ENCODE measurements at places on chromosomes 4 and X.

GRCh38 chr4:137359691-137360315 is 172.5 kb downstream of the PCDH18 start:
- no peak for DNase-seq

- peak; percentile 71 for DNase-seq
These were observed 85.5 kb downstream of the STARD8 start for GRCh38 chrX:68732906-68733493.

DNA sequence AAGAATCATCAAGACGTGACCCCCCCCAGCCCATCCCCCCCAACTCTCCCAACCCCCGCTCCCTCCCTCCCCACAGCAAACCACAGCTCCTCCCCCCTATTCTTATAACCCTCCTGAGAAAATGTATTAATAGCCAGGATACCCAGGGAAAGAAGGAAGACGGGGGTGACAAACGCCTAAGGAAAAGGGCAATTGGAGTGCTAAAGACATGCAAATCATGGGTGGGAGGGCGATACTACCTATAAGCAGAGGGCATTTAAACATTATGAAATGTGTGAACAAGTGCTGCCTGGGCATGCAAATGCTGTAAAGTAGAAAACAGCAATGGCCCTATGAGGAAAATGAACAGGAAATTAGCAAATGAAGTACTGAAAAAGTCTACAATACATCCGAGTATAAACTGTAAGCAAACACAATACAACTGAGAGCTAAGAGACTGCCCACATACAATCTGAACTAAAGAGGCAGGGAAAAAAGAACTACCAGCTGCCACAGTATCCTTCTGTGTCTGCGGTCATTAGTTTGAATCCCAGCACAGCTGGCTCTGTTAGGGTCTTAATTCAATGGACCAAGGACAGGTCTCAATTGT is 2.4 kb downstream of the CXXC4 start:
- peak; percentile 46 for DNase-seq

DNA sequence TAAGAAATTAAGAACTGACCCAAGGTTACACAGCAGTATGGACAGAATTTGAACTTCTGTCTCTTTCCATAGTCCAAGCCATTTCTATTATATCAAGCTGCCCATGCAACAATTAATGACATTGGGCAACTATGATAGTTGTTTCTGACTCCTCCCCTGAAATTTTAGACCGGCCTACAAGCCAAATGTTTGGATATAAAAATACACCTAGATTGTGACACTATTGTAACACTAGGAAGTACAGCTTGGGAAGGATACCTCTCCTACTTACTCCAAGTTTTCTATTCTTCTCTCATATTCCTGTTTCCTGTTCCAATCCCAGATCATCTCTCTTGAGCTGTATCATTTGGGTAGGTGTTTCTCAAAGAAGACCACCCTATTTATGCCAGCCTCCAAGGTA is 43.5 kb downstream of the RCHY1 start:
- DNase-seq, result no peak

- no peak for DNase-seq
These were observed 574.6 kb downstream of the RAPGEF2 start for GRCh38 chr4:159677521-159677920.

- no peak for DNase-seq
These were observed 199.2 kb downstream of the EDA start for GRCh38 chrX:69815063-69815462.

GRCh38 chr4:70914000-70914399 is 11.8 kb downstream of the MOB1B start:
- no peak for DNase-seq

- DNase-seq, result no peak
These were observed 13.5 kb downstream of the MSANTD1 start for GRCh38 chr4:3262208-3263052.

DNA sequence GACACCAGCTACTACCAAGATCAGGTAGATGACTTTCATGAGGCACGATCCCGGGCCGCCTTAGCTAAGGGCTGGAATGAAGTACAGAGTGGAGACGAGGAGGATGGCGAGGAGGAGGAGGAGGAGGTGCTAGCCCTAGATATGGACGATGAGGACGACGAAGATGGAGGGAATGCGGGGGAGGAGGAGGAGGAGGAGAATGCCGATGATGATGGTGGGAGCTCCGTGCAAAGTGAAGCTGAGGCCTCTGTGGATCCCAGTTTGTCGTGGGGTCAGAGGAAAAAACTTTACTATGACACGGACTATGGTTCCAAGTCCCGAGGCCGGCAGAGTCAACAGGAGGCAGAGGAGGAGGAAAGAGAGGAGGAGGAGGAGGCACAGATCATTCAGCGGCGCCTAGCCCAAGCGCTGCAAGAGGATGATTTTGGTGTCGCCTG is 481 bp downstream of the UTP3 start:
- DNase-seq, result no peak

DNA sequence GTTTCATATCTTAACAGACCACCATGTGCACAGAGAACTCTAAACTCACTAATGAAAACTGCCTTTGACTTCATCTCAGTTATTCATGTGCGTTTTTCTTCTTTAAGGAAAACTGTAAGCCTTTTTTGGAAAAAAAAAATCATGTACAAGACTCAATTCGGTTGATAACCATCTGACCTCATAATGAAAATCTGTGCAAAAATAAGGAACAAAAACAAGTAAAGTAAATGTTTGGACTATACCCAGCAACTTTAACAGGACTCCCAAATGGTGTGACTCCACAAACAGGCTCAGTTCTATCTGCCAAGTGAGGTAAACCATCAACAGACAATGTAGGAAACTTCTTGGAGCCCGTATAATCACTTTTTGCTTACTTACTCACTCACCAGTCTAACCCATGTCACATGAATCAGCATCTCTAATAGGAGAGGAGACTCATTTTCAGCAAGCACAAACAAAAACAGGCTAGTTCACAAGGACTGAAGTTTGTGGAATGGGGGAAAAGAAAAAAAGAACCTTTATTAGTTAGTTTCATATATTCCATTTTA is 9.3 kb downstream of the APOO start:
- DNase-seq, result no peak

DNA sequence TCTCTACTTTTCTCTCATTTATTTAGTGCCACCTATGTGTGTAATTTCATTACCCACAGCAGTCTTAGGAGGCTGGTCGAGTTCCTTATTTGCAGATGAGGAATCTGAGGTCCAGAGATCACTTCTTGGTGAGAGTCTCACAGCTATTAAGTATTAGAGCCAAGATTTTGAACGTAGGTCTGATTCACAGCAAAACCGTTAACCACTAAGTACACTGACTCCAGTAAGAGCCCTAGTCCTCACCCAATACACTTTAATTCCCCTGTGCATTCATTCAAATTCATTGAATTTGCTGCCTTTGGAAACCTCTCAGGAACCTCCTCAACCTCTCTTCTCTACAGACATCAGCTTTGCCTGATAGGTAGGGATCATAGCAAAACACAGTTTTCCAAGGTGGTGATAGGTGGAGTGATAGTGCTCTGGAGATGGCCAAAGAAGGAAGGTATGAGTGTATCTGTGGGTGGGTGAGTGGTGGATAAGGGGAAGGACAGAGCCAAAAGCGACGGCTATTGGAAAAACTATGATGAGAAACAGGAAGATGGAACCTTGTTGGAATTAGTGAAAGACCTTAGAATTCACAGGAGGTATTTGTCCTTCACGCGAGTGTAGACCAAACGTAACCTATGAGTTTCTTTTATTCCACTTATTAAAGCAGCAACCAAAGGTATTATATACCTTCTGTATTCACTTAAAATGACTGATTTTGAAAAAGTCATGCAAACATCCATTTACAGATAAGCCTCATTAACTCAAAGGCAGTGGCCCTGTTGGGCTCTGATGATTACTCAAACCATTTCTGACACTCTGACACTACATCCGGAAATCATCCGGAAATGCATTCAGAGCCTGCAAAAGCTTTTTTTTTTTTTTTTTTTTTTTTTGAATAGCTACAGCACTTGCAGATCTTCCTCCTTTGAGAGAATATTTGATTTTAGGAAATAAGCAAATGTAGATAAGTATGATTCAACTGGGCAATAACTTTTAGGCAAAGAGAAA is 6.3 kb downstream of the FMR1 start:
- DNase-seq, result no peak

GRCh38 chr4:41106694-41107419 is 107.5 kb downstream of the APBB2 start:
- DNase-seq, result no peak

DNA sequence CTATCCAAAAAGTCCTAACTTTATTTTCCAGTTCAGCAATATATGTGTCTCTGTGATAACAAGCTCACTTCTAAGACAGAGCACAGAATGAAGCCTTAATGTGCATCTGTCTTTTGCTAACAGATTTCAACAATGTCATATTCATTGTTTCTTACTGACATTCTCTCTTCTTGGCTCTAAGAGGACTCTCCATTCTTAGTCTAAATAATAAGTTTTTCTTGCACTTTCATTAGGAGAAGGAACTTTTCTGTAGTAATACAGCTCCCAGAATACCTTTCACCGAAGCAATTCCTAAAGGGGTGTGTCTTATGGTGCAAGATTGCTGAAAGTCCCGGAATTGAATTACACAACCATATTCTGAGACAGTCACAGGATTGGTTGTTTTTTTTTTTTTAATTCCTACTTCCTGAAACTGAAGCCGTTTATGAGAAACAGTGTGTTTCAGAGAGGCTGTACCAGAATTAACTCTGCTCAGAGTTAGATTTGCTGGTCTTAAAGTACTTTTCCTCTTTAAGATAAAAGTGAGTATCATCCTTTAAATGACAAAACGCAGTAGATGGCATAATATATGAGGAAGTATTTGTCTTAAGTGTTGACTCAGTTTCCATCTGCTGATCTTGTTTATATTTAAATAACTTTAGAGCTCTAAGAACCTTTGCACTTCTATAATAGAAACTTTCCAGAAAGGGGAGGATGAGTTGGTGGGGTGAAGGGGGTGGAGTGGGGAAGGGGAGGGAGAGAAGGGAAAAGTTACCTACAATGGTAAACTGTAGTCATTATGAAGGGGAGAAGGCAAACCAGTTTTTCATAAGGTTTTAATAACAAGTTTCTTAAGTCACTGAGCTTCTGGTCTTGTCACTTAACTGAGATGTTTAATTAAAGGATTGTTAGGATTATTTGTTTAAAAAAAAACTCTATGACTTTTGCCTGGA is at the start of gene ALPK1:
ALPK1 (plus strand) TSS at position 421 of the 932 bp plus-strand sequence.
- DNase-seq, result peak; percentile 82

GRCh38 chr4:161564230-161564834 is 599.5 kb downstream of the FSTL5 start:
- no peak for DNase-seq

- no peak for DNase-seq
These were observed 1.7 kb downstream of the MAGEC3 start for GRCh38 chrX:141839856-141840255.

GRCh38 chr4:113637363-113637762 is 124.2 kb downstream of the CAMK2D start:
- no peak for DNase-seq

GRCh38 chr4:13642170-13642950 is 14.8 kb upstream of the BOD1L1 start:
- no peak for DNase-seq

- peak; percentile 6 for DNase-seq
These were observed 25.5 kb upstream of the RXFP1 start for GRCh38 chr4:158496030-158496741.

GRCh38 chr4:55125087-55125721 is at the start of gene KDR:
KDR (minus strand) TSS chr4:55125595; CDS start chr4:55125293, 302 bp downstream.
- DNase-seq, result peak; percentile 74

DNA sequence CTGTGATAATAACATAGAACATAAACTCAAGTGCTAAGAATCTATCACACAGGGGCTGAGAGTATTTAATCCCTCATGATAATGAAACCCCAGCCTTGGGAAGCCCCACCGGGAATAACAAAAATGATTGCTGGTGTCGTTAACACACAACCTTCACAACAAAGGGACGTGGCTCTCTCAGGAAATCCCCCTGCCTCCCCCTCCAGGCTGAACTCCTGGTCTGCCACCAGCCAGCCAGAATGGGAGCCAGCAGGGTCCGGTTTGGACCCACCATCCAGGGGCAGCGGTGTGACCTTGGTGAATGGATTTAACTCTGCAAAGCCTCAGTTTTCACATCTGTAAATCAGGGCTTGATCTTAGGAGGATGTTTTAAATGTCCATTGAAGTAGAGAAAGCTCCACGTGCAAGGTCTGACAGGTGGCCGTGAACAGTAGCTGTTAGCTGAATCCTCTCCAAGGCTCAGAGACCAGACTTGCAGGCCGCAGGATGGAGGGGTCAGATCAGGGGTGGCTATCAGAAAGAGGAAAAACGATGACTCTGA is 46.5 kb downstream of the ABLIM2 start:
- no peak for DNase-seq

- DNase-seq, result peak; percentile 36
These were observed 18.7 kb upstream of the CXCL13 start for GRCh38 chr4:77586951-77587383.

GRCh38 chr4:47837094-47837907 is 566 bp downstream of the CORIN start:
- DNase-seq, result no peak

- no peak for DNase-seq
These were observed 180.8 kb downstream of the VEGFC start for GRCh38 chr4:176611951-176612350.

DNA sequence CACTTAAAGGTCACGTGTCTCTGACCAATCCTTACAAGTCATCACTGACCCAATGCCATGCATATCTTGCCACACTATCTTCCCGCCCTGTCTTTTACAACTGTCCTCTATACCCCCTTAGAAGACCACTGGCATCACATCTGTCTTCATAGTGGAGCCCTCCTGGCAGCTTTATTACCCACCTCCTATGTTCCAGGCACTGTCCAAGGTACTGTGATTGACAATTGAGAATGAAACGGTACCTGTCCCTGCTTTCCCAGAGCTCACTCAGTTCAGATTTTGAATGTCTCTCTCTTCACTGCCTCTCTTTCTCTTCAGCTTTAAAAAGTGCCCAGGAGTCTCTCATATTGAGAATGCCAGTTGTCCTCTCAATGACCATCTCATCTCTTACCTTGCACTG is 88.6 kb downstream of the ARHGAP36 start:
- no peak for DNase-seq

- peak; percentile 49 for DNase-seq
These were observed 80.7 kb upstream of the IGFBP7 start for GRCh38 chr4:57190601-57191481.

GRCh38 chr4:154953691-154954090 is 172.6 kb downstream of the RBM46 start:
- no peak for DNase-seq

- DNase-seq, result no peak
These were observed 2086.5 kb upstream of the TENM3 start for GRCh38 chr4:180156684-180157083.

GRCh38 chrX:4925911-4926310 is 1212.5 kb upstream of the PRKX start:
- peak; percentile 8 for DNase-seq

DNA sequence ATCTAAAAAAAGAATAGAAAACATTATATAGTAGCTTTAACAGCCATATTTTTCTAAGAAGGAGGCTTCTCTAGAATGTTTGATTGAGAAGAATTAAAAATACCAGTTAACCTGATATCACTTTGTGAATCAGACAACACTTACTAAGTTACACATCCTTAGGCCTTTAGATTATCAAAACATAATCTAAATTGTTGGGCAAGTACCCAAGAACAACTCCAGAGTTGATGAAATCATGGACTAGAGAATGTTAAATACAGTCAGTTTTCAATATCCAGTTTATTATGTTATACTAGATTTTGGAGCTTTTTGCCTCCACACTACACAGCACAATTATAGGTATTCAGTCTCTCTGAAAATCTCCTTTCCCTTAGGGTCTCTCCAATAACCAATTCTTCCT is 39.6 kb downstream of the ARL13A start:
- DNase-seq, result no peak

- no peak for DNase-seq
These were observed 23.0 kb upstream of the CLDN24 start for GRCh38 chr4:183345261-183345660.
